AG09319 (cell line): ENCODE measurements at places on chromosomes 16 and 17.
A peak's percentile ranks its signal among the peaks of the same experiment; 100 is the strongest.

DNA sequence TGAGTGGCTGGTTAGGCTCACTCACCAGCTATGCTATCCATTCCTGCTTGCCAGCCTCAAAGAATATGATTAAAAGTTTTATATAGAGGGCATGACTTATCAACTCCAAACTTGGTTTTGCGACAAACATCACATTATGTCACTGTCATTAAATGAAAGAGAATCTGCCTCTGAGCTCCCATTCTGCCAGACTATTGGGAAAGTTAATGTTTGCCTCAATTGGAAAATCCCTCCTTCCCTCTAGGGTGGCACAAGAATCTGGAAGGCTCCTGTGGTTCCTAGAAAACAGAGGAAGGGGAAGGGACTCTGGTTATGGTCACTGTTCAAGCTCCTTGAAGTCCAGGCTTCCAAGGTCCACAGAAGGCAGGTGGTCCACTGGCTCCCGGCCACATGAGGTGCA lies 50.5 kb upstream of the TEX2 start:
- no peak for DNase-seq

DNA sequence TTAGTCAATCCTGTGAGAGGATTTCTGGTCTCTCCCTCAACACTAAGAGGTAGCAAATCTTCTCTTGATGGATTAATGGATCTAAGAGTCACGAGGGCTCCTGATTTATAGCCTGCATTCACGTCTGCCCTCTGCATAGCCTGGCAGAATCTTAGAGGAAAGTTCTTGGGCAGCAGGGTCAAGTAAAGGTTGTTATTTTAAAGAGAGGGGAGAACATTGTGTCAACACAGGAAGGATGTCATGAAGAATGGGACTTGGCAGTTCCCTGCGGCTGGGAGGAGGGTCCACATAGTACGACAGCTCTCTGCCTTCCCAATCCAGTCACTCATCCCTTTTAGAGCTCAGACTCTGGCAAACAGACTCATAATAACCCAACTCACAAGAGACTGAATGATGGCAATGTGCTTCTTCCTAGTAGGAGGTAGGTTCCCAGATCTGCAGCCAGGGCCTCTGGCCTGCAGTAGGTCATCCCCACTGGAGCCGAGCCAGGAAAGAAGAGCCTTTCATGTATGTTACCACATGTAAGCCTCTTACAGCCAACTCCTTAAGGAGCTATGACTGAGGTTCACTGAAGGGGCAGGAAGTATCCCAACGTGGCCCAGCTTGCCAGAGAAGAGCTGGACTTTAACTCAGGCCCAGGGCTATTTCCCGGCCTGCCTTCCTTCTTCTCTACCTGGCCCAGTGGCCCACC lies 25.4 kb upstream of the RPTOR start:
- DNase-seq: no peak

DNA sequence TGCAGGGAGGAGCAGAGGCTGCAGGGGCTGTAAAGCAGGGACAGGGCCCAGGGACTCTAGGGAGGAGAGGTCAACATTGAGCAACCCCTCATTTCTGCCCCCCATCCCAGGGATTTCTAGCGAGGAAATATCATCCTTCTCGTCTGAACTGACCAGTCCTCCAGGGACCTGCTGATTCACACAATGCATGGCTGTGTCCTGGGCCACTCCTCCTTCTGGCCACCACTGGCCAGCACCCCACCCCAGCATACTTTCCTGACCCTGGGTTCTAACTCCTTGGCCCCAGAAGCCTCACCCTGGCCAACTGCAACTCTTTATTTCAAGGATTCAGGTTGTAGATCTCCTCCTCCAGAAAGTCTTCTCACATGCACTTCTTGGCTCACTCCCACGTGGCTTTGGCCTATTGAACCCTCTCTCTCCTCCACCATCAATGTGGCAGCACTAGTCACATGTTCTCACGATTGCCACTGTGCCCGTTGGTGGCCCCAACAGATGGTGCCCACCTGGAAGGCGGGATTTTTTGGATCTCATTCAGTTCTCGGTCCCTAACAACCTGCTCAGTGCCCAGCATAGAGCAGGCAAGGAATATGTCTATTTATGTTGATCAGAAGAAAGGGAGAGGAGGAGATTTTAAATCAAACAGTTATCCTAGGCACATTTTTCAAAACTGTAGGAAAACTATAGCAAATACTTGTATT lies 41.5 kb downstream of the CUEDC1 start:
- DNase-seq: no peak

- DNase-seq: peak; percentile 11
Measured at GRCh38 chr16:83992624-83993023, 24.6 kb downstream of the NECAB2 start.

DNA sequence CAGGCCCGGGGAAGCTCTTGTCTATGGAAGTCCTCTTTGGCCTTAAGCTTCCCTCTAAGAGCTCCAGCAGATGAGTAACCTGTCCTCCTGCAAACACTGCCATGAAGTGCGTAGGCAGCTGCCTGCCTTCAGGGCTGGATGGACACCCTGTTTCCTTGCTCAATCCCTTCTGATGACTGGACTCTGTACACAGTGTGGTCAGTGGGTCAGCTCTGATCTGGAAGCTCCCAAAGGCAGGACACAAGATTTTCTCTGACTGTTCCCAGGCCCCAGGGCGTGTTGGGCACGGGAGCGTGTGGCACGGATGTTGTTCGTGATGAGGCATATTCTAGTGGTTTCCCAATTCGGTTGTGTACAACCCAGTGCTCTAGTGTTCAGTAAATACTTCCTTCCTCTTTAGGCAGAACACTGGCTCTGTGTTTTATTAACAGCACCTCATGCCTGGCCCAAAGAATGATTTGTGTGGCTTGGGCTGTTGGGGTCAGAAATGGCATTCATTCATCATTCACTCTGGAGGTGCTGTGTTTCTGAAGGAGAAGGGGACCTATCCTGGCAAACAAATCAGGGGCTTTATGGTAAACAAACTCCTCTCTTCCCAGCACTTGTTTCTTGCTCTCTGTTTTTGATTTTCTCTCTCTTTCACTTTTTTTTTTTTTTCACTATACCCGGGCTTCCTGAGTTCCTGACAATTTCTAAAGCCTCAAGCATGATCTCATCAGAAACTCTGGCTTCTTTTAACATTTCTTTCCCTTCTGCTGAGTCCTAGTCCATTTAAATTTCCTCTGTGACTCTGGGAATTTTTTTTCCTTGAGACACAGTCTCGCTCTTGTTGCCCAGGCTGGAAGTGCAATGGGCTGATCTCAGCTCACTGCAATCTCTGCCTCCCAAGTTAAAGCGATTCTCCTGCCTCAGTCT lies 12.0 kb upstream of the RNF157 start:
- DNase-seq: peak; percentile 87

DNA sequence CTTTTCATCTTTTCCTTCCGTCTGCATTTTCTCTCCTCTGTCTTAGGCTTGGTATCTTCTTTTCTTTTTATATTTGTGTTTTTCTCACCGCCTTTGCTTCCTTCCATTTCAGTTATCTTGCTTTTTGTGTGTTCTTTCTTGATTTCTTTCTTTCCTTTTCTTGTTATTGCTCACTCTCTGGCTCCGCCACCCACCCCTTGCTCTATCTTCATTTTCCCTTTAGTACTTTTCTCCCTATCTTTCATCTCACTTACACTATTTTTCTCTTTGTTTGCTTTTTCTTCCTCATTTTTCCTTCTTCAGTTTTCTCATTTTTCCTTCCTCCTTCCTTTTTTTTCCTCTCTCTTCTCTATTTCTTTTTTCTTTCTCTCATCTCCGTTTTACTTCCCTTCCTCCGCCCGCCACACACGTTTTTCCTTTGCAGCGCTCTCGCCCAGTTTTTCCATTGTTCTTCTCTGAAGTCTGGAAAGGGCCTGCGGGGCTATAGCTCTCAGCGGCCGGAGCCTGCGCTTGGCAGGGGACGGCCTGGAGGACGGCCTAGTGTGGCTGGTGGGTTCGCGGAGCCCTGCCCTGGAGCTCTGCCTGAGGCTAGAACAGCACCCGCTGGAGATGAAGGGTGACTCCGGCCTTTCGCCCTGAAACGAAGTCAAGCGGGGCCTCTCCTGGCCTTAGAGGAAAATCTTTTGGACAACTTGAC lies 5.2 kb upstream of the HOXB13 start:
- DNase-seq: no peak

- DNase-seq: no peak
Measured at GRCh38 chr16:71426880-71427615, 14.8 kb downstream of the TLE7 start.

DNA sequence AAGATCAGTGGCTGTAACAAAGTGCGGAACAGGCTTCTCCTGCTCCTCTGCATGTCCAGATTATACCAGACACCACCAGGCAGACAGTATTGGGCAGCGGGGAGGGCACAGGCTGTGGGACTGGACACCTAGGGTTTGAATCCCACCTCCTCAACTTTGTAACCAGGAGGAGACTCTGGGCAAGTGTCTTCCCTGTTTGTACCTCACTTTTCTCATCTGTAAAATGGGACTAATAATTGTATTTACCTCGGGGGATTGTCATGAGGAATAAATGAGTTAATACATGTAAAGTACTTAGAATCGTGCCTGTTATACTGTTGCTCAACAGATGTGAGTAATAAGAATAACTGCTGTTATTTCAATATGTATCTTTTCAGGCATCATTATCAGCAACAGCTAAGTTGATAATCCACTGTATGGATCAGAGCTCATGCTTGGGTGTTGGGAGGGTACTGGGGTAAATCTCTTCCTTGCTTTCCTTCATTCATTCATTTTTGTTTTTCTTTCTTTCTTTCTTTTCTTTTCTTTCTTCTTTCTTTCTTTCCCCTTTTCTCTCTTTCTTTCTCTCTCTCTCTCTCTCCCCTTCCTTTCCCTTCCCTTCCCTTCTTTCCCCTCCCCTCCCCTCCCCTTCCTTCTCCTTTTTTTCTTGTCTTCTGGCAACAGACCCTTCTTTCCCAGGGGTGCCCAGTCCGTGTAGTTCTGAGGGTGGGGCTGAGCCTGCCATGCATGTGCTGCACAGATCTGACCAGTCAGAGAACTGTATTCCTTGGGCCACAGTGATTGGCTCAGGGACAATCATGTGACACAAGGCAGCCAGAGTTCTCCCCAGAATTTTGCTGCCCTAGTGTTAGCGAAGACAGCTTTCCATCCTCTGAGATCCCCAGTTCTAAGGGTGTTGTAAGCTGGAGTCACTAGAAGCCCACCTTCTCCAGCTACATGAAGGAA lies 25.3 kb upstream of the BRD7 start:
- DNase-seq: no peak

- DNase-seq: no peak
Measured at GRCh38 chr17:58200024-58200633, 7.6 kb downstream of the EPX start.

- no peak for DNase-seq
Measured at GRCh38 chr17:79924639-79924976, 85.4 kb upstream of the CBX4 start.

- DNase-seq: no peak
Measured at GRCh38 chr16:70653406-70653805, 7.0 kb downstream of the IL34 start.

DNA sequence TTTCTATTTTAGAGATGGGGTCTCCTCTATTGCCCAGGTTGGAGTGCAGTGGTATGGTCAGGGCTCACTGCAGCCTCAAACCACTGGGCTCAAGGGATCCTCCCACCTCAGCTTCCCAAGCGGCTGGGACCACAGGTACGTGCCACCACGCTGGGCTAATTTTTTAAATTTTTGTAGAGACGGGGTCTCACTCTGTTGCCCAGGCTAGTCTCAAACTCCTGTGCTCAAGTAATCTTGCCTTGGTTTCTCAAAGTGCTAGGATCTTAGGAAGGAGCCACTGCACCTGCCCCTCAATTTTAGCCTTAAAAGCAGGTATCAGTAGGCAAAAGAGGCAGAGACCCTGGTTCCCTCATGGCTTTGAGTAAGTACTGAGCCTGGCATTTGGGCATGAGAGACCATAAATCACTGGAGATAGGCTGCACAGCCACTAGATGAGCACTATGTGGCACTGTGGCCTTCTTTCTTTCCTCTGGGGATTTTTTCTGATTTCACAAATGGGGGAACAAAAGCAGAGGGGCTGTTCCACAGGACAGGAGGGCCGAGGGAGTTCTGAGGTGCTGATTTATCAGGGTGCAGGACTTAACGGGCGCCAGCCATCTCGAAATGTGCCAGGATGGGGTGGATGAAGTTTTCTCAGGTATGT lies 82.2 kb downstream of the PLXDC1 start:
- no peak for DNase-seq

- DNase-seq: no peak
Measured at GRCh38 chr16:54030451-54030850, 256.1 kb downstream of the IRX3 start.

GRCh38 chr17:49681106-49681979 lies 3.4 kb upstream of the SPOP start:
- DNase-seq: no peak

DNA sequence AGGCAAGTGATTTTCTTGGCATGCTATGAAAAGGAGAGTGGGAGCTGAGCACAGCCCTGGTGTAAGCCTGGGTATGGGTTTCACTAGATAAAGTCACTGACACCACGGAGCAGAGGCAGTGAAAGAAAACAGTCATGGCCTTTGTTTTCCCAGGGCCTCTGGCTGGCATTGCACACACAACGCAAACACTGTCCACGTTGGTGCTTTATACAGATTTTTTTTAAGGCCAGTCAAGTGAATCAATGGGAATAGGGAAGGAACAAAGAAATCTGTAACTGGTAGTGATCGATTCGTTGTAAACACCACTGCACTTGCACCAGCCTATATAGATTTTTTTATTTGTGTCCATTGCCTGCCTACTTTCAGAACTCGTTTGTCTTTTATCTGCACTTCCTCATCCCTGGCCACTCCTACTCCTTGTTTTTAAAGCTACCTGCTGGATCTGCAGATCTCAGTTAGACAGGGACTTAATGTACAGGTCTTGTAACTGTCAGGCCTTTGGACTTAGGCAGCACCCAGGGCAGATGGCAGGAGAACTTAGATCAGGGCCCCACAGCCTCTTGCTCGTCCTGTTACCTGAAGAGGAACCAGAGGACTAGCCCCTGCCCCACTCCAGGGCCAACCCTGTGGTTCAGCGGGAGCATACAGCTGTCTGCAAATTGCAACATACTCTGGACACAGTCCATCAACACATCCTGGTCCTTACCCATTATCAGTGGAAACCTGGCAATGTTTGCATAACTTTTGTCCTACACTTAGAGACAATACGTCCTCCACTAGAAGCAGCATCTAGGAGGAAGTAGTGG lies 10.6 kb upstream of the TMIGD1 start:
- no peak for DNase-seq

- no peak for DNase-seq
Measured at GRCh38 chr17:61770043-61770442, 93.3 kb downstream of the BRIP1 start.

- DNase-seq: no peak
Measured at GRCh38 chr17:80252871-80253270, 7.8 kb upstream of the RNF213 start.
